Pancreas (tissue), 10 donors: ENCODE measurements at places on chromosomes 13 and 19. TPM values are rescaled to one million over a fixed set of nuclear protein-coding genes. Genes with fewer than 3 reads are reported as not detected.

The OSCAR gene
- polyA plus RNA-seq, result 1.0 TPM

The WDR87 gene
- polyA plus RNA-seq, result 0.04 TPM

The ZNF675 gene
- polyA plus RNA-seq, result 1.7 TPM

The ZBTB7A gene
- 6.1 TPM for polyA plus RNA-seq
